ENCODE measurements at places on chromosomes 2 and 18.

GRCh38 chr2:159140070-159140769 is 146.3 kb downstream of the WDSUB1 start:
- peak; percentile 76 for DNase-seq

DNA sequence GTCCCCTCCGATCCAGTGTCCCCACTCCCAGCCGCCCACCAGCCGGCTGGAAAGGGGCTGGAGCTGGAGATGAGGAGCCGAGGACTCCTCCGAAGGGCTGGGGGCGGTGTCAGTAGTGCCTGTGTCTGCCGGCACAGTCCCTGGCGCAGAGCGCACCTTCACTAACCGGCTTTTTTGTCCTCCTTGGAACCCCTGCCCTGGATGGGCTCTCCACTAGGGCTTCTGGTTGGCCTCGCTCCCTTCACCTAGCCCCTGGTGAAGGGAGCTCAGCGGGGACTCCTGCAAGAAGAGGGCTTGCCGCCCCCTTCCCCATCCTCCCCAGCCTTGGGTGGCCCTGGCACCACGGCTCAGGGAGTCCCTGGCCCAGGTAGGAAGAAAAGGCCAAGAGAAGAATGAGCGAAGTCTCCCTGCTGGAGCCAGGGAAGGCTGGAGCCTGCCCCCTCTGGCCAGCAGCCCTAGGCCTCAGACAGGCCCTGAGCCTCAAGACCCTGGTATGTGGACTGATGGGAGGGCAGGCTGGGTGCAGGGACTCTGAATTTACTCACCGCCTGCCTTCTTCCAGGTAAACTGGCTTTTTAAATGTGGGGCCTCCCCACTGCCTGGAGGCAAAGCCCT is 570 bp upstream of the ECEL1 start:
- no peak for DNase-seq

GRCh38 chr2:37838541-37839167 is 86.4 kb upstream of the RMDN2 start:
- DNase-seq: no peak

- DNase-seq: peak; percentile 61
These were observed 66.8 kb upstream of the ASAP2 start for GRCh38 chr2:9139491-9140443.

Data from fibroblast of skin of scalp (primary cell).